Activated naive CD4-positive, alpha-beta T cell treated with anti-CD3 and anti-CD28 coated beads, Interleukin-2, amount 10 ng/mL, durations not matched to agents 7 days and 5 days (primary cell): ENCODE measurements at places on chromosomes 2 and 18.

- no peaks in the 10 kb centered on the region for H3K27me3 ChIP-seq
- no peak overlapping the region for H3K27ac ChIP-seq
- H3K36me3 ChIP-seq: no peaks in the 10 kb centered on the region
- no peaks in the 10 kb centered on the region for H3K4me1 ChIP-seq
- DNase-seq: no peak
- H3K4me3 ChIP-seq: no peak overlapping the region
Observed at GRCh38 chr2:50647381-50647780, 384.6 kb downstream of the NRXN1 start.

DNA sequence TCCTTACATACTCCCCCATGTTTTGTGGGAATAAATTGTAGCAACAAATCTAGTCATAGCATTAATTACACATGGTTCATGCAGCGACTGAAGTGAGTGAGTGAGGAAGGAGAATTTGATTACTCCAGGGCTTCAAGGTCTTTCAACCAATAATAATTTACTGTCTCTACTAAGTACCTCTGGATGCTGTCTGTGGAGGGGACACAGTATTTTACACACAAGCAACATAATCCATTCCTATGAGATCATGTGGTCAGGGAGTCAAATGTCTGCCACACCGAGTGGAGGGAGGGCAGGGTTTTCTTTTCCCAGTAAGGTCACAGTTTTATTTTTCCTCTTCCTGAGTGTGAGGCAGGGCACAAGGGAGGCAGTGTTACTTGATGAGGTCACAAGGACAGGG lies 334.7 kb upstream of the CELF4 start:
- no peaks in the 10 kb centered on the region for H3K27me3 ChIP-seq
- no peak overlapping the region for H3K27ac ChIP-seq
- DNase-seq: no peak
- no peaks in the 10 kb centered on the region for H3K36me3 ChIP-seq

DNA sequence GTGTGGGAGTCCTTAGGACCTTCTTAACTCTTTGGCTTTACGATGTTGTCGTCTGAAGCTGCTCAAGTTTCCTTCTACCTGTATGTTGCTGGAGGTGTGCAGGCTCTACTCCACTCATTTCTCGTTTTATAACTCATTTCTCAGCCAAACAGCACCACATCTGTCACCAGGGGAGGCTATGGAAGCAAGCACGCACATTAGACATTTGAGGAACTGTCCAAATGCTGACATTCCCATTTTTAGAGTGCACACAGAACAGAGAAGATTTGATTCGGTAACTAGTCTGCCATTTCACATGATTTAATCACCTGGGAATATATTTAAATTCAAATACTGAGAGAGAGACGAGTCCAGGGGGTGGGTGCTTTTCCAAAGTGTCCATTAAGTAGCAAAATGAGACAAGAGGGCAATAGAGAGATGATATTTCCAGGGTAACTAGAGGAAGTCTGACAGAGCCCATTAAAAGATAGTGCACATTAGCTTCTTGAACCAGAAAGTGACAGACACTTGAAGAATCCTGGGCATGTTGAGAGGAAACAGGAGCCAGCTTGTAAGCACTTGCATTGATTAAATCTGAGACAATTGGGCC lies 793.3 kb downstream of the TDRD15 start:
- H3K27me3 ChIP-seq: no peaks in the 10 kb centered on the region
- H3K4me1 ChIP-seq: no peaks in the 10 kb centered on the region
- no peak overlapping the region for H3K27ac ChIP-seq
- no peaks in the 10 kb centered on the region for H3K36me3 ChIP-seq
- no peak overlapping the region for H3K4me3 ChIP-seq
- DNase-seq: no peak

DNA sequence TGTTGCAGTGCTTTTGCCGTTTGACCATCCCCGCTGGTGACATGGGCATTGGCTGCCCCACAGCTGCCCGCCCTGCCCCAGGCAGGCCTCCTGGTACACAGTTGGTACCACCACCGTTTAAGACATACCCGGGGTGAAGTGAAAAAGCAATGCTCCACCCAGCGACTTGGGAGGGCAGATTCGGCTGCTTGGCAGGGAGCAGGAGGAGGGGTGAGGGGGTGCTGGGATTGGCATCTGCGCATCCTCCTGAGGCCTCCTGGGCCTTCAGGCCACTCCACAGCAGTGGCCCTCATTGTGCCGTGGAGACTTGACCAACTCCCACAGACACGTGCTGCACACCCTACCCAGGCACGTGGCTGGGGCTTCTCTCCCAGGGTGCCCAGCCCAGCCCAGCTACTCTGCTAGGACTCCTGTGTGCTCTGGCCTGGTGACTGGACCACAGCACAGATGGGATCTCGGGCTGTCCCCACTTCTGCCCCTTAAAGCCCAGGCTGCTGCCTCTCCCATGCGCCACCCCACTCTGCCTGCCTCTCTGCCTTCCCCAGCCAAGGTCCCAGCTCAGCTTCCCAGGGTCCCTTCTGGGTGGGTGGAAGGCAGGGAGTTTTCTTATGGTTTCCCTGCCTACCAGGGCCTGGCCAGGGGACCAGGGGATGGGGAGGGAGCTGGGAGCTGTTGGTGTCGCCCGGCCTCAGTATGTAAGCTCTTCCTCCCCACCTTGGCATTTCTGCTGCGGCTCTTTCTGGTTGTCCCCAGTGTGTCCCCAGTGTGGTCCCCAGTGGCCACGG lies 157.0 kb upstream of the HS6ST1 start:
- DNase-seq: no peak
- H3K4me3 ChIP-seq: no peak overlapping the region
- peaks cover 7% of the 10 kb centered on the region for H3K4me1 ChIP-seq

GRCh38 chr2:199738727-199739412 lies 112.1 kb downstream of the FTCDNL1 start:
- no peak overlapping the region for H3K4me3 ChIP-seq
- peaks cover 4% of the 10 kb centered on the region for H3K4me1 ChIP-seq
- no peak for DNase-seq
- H3K36me3 ChIP-seq: no peaks in the 10 kb centered on the region
- no peak overlapping the region for H3K27ac ChIP-seq

DNA sequence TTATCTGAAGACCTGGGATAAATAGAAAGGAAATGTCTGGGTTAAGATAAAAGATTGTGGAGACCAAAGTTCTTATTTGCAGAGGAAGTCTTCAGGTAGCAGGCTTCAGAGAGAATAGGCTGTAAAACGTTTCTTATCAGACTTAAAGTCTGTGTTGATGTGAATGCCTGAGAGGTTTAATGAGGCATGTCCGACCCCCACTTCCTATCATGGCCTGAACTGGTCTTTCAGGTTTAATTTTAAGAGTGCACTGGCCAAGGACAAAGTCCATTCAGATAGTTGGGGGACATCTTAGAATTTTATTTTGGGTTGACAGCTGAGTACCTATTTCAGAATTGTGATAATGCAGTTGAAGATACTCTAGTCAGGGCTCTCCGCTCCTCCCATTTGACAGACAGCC lies 92.1 kb downstream of the ATL2 start:
- H3K27me3 ChIP-seq: peaks cover 8% of the 10 kb centered on the region
- DNase-seq: no peak
- H3K27ac ChIP-seq: no peak overlapping the region
- peaks cover 3% of the 10 kb centered on the region for H3K4me1 ChIP-seq

DNA sequence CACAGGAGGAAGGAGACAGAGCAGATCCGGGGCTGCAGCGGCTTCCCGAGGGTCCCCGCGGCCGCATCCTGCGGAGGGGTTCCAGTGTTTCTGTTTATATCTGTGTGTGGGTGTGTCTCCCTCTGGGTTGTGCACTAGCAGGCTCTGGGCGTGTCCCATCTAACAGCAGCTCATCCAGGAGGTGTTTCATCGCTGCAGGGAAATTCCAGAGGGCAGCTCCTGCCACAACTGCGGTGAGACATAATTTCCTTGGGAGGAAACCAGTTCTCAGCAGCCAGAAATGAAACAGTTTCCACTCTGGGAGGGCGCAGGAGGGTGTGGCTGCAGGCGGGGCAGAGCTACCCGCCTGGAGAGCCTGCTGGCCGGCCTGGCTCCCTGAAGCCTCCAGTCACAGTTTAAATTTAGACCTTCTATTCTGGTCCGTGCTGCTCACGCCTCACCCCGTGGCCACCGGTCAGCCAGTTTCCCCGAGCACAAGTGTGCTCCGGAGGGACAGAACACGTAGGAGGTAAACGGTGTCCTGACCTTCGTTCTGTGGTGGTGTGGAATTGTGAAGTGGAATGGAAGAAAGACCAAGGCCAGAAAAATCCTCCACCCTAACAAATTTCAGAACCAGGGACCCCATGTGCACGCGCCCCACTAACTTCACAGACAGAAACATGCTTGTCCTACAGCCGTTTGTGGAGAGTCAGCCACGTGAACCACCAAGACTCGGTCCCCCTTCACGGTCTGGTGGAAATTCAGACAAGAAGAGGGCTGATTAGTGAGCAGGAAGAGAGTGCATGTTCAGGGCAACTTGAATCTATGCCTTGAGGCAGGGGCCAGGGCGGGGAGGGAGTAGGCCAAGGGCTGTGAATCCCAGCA lies 50.2 kb downstream of the TEX44 start:
- peak overlapping the region; percentile 64 for H3K4me3 ChIP-seq
- peaks cover 25% of the 10 kb centered on the region for H3K27me3 ChIP-seq
- DNase-seq: peak; percentile 72
- peaks cover 32% of the 10 kb centered on the region for H3K4me1 ChIP-seq

DNA sequence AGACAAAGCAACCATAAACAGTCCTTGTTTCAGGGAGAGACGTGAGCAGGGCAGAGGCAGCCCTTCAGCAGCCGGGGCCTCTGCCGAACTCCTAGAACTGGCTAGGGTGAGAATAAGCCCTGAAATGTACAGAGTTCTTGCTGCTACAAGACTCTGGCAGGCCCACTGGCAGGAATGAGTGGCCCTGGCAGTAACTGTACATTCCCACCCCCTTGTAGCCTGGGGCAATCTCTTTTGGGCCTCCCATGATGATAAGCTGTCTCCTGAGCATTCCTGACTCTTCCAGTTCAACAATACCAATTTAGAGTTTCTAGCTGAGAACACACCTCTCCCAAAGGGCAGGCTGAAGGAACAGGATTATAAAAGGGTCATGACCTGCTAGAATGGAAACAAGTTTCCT lies 54.3 kb downstream of the HAUS1 start:
- peaks cover 42% of the 10 kb centered on the region for H3K36me3 ChIP-seq
- no peak for DNase-seq
- no peak overlapping the region for H3K4me3 ChIP-seq
- peak overlapping the region; percentile 97 for H3K27ac ChIP-seq
- H3K27me3 ChIP-seq: no peaks in the 10 kb centered on the region
